SJSA1 (cell line): ENCODE measurements at places on chromosomes 2 and 18. TPM values are rescaled to one million over a fixed set of nuclear protein-coding genes. Genes with fewer than 3 reads are reported as not detected.

DNA sequence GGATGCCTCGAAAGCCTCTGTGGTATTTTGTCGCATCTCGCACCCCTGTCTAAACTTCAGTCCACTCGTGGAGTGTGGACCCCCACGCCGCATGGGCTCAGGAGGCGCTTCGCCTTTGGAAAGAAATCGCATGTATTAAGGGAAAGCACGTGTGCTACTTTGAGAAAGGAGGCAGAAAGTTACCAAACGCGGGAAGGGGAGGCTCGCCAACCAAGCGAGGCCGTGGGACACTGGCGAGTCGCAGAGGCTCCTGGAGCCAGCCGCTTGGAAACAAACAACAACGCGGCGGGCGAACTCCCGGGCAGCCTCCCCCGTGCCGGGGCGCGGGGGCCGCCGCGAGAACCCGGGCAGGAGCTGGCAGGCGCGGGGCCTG is 455 bp upstream of the AGAP1 start:
- no peak for DNase-seq

GRCh38 chr2:195029804-195030654 is 627.0 kb upstream of the SLC39A10 start:
- DNase-seq = no peak

DNA sequence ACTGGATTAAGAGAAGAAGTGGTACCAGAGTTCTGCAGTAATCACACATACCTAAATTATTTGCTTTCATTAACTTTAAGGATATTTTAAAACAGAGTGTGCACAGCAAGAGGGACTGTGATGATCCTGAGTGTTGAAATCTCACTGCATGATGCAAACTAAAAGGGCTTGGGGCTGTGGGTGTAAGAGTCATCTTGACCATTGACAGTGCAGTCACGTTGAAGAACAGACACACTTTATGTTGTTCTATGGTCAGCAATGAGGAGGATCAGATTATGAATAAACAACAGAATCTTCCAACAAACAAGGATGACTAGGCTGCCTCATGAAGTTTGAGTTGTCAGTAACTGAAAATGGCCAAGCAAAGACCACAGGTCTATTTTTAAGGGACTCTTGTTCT is 87.2 kb upstream of the GALNT5 start:
- no peak for DNase-seq

Gene CLEC4F
- total RNA-seq = not detected in 2 replicates

Gene QPCT
- total RNA-seq = 7.1 and 10.8 TPM in 2 replicates

Gene AP1S3
- 6.4 and 7.2 TPM in 2 replicates for total RNA-seq
